ENCODE measurements at places on chromosomes 5 and 9.

DNA sequence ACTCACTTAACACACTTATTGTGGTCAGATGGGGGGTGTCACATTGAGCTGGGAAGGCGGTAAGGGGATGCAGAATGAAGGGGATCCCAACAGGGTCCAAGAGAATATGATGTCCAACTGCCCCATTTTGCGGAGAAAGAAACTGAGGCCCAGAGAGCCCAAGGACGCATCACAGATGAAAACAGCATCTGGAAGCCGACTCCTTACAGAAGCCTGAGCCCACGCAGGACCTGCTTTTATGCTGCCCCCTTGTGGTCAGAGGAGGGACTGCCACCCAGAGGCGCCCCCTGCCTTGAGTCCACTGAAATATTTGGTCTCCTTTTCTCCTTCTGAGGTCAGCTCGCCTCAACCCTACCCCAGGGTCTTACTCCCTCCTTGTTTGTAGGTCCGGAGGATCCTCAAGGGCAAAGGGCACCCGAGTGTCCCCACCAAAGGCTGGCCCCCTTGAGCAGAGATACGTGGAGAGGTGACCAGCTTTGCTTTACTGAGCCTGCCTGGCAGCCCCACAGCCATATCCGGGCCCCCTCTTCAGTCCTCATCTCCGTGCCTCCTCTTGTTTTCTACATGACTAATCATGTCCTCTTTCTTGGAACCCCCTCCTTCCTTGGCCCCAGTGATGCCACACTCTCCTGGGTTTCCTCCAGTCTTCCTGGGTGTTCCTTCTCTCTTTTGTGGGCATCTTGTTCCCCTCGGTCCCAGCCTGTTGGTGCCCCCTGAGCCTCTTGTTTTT lies 30.0 kb upstream of the TTLL11 start:
- DNase-seq = peak; percentile 37

GRCh38 chr5:10077791-10078545 lies 171.7 kb downstream of the ATPSCKMT start:
- no peak for DNase-seq

GRCh38 chr5:178486239-178486641 lies 104.0 kb downstream of the COL23A1 start:
- DNase-seq = no peak

DNA sequence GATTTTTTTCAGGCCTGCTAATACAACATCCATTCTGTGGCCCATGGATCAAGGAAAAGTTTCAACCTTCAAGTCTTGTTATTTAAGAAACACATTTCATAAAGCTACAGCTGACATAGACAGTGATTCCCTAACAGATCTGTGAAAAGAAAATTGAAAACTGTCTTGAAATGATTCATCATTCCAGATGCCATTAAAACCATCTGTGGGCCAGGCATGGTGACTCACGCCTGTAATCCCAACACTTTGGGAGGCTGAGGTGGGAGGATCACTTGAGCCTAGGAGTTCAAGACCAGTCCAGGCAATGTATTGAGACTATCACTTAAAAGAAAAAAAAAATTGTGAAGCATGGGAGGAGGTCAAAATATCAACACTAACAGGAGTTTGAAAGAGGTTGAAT lies 6.0 kb downstream of the RAPGEF6 start:
- no peak for DNase-seq

DNA sequence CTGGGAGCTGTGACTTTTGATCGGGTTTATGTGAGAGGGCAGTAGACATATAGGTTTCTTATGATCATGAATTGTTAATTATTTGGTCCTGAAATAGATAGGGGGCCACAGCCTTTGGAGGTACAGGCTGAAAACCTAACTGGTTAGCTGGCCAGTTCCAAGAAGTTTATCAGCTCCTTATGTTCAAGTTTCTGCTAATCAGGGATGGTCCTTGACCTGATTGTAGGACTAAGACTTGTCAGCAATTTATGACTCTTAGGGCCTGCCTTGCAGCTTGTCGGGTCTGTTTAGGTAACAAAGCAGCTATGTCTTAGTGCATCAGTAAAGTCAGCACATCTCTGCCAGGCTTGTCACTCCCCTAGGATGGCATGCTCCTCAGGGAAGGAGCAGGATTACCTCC lies 151.8 kb upstream of the RUSC2 start:
- DNase-seq = no peak

GRCh38 chr5:119049824-119050449 lies 20.9 kb upstream of the DMXL1 start:
- no peak for DNase-seq

DNA sequence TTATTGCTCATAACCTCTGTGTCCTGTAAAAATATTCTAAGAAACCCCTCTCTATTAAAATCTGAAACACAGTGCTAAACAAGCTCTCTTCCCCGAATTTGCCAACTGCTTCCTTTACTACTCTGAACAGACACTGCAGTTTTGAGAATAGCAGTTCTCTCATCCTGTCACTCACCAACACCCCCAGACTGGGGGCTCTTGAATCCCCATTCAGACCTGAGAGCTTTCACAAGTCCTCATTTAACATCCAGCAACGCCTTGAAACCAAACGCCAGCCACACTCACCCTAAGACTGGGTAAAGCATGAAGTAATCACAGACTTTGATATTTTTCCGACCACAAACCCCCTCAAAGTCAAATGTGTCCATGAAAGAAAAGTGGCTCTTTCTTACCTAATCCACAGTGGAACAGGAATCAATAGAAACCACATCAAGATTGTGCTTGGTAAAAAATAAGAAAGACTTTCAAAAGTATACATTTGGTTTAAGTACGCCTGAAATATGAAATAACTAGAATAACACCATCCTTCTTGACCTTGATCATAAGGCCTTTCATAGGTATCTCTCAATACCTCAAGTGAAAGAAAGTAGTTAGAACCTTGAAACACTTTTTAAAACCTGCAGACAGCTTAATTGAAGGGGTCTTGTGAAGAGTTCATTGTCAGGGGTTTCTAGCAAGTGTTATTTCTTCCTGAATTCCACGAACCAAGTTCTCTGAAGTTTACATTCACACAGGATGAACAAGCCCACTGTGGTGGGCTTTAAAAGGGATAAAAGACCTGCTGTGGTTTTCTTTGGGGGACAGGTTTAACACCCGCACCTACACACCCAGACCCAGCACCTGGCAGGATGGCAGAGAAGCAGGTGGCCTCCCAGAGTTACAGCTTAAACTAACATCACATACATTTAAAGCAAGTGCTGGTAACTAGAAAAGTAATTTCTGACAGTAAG lies 412.6 kb downstream of the MLLT3 start:
- DNase-seq = no peak

DNA sequence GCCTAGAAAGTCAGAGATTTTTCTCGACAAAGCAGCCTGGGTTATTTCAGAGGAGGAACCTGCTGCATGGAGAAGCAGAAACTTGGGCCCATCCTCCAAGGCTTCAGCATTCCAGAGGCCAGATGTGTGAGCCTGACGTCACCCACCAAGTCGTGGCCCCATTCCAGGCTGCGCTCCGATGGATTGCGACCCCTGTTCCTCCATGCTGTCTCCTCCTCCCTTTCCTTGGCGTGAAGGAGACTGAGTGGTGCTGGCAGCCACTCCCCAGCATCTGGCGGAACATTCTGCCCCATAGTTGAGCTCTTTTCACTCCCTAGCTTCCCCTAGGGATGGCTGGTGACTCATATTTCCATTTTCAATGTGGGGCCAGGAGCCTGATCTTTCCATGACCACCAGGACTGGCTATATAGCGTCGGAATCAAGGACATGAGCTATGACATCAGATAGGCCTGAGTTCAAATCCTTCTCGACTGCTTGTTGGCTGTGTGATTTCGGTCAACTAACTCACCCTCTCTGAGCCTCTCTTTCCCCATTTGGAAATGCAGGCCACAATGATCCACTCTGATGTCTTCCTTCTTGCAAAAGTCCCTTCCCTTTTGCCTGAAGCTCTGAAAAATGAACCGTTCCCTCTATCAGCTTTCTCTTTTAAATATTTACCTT lies 24.5 kb upstream of the DUSP1 start:
- DNase-seq = no peak

GRCh38 chr5:95996904-95997723 lies 35.5 kb upstream of the ELL2 start:
- no peak for DNase-seq

DNA sequence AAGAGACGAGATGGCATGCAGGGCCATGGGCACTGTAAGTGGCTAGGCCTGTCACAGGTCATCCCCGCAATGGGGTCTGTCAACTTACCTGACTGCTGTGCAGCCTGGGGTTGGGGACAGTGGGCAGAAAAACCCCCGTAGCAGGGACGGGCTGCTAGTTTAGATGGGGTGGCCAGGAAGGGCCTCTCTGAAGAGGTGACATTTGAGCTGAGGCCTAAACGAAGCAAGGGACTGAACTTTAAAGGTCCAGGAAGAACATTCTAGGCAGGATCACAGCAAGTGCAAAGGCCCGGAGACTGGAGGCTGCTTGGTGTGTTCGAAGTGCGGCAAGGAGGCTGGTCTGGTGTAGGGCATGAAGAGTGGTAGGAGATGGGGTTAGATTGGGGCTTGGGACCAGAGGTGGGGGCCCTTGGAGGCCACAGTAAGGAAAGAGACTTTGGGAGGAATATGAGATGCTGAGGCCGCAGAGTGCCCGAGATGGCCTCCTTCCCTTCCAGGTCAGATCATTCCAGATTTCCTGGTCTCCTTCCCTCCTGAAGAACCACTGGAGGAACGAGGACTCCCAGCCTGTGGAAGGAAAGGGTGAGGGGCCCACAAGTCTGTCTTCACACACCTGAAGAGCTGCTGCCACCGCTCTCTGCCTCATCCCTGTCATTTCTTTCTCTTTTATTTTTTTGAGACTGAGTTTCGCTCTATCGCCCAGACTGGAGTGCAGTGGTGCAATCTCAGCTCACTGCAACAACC lies 37.9 kb upstream of the SH3PXD2B start:
- no peak for DNase-seq

DNA sequence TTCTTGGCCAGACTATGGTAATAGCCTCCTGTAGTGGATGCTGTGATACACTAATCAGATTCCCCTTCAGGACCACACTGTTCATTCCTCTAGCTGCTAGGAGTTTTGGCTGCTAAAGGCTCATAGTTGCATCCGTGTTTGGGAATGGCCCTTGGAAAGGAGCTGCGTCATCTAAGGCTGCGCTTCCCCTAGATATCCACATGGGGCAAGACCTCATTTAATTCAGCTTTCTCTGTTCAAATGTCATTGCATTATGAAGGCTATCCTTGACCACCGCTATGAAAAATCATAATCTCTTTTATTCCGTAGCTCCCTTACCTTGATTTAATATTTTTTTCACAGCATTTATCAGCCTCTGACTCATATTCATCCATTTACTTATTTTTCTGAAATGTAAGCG lies 258.3 kb upstream of the NR4A3 start:
- DNase-seq = no peak

DNA sequence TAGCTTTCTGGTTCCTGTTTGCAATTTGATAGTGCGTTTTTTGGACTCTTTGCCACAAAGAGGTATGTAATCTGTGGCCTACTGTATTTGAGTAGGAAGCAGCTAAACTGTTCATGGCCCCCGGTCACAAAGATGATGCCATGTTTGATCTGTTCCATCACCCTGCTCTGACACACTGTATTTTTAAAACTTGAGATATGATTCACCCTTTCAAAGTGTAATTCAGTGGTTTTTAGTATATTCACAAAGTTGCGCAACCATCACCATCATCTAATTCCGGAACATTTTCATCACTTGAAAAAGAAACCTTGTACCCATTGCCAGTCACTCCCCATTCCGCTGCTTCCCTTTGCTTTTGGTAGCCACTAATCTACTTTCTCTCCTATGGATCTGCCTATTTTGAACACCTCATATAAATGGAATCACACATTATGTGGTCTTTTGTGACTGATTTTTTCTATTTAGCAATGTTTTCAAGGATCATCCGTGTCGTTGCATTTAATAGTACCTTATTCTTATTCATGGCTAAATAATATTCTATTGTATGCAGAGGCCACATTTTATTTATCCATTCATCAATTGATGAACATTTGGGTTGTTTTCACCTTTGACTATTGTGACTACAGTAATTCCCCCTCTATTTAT lies 141.6 kb downstream of the NR3C1 start:
- no peak for DNase-seq

- no peak for DNase-seq
Measured at GRCh38 chr9:112331674-112331952, 1.8 kb downstream of the PTBP3 start.

DNA sequence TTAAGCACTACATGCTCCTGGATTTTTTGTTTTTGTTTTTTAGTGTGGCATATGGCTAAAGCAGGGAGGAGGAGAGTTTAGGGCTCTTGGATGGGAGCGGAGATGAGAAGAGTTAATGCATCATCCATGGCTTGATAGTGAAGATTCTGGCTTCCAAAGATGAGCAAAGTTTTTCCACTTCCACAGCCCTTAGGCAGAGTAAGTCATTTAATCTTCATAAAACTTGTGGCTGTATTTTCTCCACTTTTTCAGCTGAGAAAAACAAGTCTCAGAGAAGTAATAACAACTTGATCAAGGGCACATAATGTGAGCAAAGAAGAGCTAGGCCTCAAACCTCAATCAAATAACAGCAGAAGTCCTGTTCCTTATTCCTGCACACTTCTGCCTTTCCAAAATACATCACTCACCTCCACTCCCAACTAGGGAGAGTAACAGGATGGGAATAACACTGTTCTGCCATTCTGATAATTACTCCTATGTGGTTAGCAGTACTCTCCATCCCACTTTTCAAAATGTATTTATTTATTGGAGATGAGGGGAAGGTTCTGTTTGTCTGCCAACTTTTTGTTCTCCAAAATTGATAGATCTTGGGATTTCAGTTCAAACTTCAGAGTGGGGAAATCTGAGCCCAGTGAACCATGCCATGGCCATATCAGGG lies 53.7 kb upstream of the DPYSL3 start:
- no peak for DNase-seq

DNA sequence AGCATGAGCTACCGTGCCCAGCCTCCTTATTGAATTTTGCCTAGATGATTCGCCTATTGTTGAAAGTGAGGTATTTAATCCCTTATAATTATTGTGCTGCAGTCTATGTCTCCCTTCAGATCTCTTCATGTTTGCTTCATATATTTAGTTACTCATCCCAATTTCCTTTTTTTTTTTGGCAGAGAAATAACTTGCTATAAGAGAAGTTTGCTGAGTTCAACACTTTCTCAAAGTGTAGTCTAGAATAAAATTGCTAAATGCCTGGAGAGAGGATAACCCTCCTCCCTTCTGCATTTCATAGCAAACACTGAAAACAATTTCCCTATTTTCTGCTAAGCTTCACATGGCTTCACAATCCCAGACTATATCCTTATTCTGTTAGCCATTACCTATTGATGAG lies 136.6 kb upstream of the CD180 start:
- no peak for DNase-seq

- DNase-seq = no peak
Measured at GRCh38 chr5:66329078-66329477, 185.0 kb downstream of the SREK1 start.

DNA sequence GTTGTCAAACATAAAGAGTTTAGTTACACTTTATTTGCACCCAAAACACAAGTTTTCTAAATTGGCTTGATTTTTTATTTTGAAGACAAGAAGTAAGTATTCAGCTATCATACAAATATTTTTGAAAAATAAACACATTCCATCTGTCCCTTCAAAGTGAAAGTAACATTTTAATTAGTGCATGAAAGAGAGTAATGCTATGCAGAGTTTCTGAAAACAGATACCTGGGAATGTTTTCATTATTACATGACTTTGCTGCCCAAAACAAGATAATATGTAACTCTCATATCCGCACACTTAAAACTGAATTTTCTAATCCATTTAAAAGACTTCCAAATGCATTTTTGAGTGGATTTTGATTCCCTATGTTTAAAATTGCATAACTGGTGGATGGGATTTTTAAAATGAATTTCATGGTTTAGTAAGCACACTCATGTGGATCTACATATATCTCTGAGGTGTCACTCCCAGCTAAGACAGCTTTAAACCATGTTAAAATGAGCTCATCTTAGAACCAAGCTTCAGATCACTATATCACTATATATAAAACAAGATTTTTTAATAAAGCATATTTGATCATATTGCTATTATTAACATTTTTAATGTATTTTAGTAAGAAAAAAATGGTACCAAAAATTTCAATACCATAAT lies 127.5 kb downstream of the ATPSCKMT start:
- no peak for DNase-seq

Measured in stimulated activated CD4-positive, alpha-beta T cell treated with anti-CD3 and anti-CD28 coated beads, Interleukin-1b, Interleukin-23, amount 100 ng/mL, for 1 hour (primary cell).